Hematopoietic multipotent progenitor cell (in vitro differentiated cells): ENCODE measurements at places on chromosomes 1 and 21. TPM values are rescaled to one million over a fixed set of nuclear protein-coding genes. Genes with fewer than 3 reads are reported as not detected.
A peak's percentile ranks its signal among the peaks of the same experiment; 100 is the strongest.

DNA sequence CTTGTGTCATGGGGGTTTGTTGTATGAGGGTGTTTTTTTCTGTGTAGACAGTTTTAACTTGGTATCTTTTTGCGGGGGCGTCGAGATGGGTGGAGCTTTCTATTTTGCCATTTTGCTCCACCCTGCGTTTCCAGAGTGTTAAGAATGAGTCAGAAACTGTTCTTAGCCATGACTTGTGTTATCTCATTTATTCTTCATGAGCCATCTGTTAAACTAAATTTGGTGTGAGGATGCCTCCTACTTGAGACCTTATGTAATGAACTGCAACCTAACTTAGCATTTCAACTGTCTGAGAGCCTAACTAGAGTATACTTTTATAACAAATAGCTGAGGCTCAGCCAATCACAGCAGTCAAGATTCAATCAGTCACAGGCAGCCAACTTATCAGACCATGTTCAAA, 1873.5 kb downstream of the NCAM2 start:
- no peak for DNase-seq

DNA sequence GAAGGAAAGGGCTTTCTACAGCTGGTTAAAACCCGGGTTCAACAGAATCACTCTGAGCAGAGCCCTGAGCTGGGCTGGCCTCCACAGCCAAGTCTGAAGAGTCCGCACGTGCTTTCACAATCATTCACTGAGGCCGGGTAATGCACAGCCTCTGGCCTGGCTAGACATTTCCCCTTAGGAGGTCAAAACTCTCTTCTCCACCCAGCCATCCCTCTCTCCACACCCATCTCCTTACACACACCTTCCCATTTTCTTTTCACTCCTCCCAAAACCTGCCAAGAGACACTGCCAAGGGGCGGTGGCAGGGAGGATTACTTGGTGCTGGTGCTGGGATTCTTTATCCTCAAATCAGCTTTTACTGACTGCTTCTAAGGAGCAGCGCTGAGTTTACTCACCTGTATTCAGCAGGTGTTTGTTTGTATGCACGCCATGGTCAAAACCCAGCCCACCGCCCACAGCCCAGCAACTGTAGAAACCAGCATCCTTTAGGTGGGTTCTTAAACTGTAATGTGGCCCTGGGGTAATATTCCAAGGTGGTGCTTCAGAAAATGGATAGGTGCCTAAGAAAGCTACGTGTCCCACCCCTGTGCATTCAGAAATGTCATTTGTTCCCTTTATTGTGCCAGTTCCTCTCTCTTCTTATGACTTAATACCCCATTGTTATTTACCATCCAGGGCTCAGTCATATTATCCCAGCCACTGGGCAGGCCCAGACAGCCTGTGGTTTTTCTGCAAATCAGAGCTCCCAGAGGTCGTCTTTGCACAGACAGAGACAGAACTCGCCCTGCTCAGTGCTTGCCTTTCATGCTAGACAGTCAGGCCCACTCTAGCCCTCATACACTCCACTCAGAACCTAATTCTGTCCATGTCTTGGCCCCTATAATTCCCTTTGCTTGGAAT, 80.2 kb downstream of the ADSS2 start:
- DNase-seq = no peak

DNA sequence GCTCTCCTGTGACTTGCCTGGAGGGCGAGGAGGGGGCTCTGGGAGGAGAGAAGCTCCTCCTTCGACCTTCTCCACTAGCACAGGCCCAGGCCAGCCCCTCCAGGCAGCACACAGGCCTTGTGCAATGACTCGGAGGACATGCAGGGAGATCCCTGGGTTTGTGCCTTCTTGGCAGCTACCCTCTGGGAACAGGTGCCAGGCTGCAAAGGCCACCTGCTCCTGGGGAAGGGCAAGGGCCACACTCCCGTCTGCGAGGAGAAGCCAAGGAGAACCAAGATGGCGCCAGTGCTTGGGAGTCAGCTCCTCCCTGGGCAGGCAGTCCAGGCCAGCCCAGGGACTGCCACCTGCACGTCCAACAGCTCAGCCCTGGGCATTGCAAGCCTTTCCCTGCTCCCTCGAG, 15.3 kb downstream of the CASZ1 start:
- DNase-seq = no peak

DNA sequence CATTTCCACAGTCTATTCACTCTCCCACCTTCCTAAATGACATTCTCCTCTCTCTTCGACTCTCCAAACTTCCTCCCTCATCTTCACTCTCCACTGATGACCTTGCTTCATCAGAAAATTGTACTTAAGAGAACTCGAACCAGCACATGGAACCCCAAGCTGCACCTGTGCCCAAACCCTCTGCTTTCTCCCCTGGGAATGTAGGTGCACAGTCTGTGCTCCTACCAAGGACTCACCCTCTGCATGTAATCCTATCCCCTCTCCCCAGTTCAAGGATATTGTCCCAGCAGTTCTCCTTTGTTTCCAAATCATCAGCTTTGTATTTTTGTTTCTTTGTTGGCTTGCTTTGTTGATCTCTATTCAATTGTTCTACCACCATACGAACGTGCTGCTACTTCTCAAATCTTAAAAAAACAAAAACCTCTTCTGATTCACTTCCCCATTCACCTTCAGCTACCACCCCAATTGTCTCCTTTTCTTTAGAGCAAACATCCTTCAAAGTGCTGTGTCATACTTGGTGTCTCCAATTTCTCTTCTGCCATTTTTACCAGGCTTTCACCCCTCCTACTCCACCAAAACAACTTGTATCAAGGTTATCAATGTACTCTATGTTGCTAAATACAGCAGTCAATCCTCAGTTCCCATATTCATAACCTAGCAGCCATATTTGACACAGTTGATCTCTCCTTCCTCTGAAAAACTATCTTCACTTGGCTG, 26.8 kb downstream of the RAB3B start:
- no peak for DNase-seq

GRCh38 chr1:75487399-75487798, 123.5 kb downstream of the SLC44A5 start:
- DNase-seq = no peak

Gene CNN3
- total RNA-seq = 6.2 TPM

DNA sequence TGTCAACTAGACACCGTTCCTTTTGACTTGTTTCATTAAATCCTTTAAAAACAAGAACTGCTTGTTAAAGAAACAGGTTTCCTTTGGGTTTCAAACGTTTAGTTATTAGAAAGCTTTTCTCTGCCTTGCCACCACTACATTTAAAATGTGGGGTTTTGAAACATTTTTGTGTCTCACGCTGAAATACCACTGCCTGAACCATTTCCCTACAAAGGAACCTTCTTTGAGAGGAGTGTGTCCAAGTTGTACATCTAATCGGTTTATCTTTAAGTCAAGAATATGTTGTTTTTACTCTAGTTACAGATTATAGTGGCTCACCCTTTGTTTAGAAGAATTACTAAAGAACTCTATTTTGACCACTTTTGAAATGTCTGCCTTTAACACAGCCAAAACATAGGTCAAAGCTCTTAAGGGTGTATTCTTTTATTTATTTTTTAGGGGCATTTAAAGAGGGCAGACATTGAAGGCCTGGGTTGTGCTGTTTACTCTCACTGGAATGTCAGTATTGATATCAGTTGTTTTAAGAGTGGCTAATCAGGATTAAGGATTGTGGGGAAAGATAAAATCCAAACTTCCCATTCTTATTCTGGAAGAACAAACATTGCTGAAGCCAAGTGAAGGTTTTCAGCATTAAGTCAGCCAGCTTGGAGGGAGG, 143.4 kb downstream of the GALNT2 start:
- DNase-seq = no peak

- DNase-seq = no peak
Measured at GRCh38 chr21:40176724-40177123, 309.5 kb downstream of the PCP4 start.

Gene KRTAP19-3
- not detected for total RNA-seq

GRCh38 chr1:94549706-94550105, 8.1 kb upstream of the F3 start:
- DNase-seq = no peak

Gene GBP5
- total RNA-seq = 26.4 TPM

- peak; percentile 73 for DNase-seq
Measured at GRCh38 chr1:110630839-110631663, 24.9 kb upstream of the KCNA2 start.

Gene GPR37L1
- under 0.01 TPM for total RNA-seq

Gene TMEM82
- not detected for total RNA-seq

DNA sequence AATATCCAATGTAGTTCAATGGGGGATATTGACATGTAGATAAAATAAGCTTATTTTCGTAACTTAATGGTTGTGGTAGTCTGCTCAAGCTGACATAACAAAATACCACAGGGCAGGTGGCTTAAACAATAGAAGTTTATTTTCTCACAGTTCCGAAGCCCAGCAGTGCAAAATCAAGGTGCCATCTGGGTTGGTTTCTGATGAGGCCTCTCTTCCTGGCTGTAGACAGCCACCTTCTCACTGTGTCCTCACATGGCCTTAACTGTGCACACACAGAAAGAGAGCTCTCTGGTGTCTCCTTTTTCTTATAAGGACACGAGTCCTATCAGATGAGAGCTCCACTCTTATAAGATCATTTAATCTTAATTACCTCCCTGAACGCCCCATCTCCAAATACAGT, 64.8 kb upstream of the IPO9 start:
- DNase-seq = no peak

Gene CD1B
- total RNA-seq = not detected

GRCh38 chr1:160496334-160496733, 26.7 kb downstream of the SLAMF6 start:
- no peak for DNase-seq

Gene LRRC71
- not detected for total RNA-seq

- DNase-seq = no peak
Measured at GRCh38 chr1:22953057-22953739, 19.5 kb downstream of the LACTBL1 start.

GRCh38 chr1:209850342-209850979, 22.7 kb downstream of the UTP25 start:
- DNase-seq = peak; percentile 50

DNA sequence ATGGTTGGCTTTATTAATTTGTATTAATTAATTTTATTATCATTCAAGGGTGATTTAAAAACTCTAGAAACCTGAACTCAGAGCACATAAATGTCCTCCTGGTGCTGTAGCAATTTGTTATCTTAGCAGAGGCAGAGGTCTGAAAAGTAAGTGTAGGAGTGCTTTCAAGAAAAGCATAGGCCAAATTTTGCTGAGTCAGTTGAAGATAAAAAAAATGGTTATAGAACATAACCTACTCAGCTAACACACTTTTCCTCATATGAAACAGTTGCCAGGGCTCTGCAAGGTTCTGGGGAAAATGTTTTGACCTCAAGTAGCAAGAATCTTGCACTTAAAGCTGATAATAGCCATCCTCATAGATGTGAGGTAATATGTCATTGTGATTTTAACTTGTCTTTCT, 53.5 kb upstream of the CHODL start:
- no peak for DNase-seq

Gene IQGAP3
- total RNA-seq = 1.9 TPM

Gene MARK1
- not detected for total RNA-seq

Gene RGS7
- not detected for total RNA-seq

Gene TEDDM1
- total RNA-seq = not detected

- no peak for DNase-seq
Measured at GRCh38 chr1:74517599-74518051, 5.2 kb upstream of the LRRC53 start.

DNA sequence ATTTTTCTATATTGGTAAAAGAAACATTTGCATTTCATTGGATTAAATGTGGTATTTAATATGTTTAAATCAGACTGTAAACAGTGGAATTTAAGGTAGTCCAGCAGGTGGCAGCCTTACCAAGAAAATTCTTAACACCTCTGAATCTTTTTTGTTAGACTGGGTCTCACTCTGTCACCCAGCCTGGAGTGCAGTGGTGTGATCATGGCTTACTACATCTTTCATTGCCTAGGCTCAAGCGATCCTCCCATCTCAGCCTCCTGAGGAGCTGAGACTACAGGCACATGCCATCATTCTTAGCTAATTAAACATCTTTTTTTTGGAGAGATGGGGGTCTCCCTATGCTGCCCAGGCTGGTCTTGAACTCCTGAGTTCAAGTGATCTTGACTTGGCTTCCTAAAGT, 98.8 kb downstream of the RABGAP1L start:
- DNase-seq = peak; percentile 33

- DNase-seq = peak; percentile 57
Measured at GRCh38 chr1:11731691-11732283, 4.1 kb upstream of the AGTRAP start.

- peak; percentile 16 for DNase-seq
Measured at GRCh38 chr21:38691631-38692030, 114.1 kb upstream of the ETS2 start.

DNA sequence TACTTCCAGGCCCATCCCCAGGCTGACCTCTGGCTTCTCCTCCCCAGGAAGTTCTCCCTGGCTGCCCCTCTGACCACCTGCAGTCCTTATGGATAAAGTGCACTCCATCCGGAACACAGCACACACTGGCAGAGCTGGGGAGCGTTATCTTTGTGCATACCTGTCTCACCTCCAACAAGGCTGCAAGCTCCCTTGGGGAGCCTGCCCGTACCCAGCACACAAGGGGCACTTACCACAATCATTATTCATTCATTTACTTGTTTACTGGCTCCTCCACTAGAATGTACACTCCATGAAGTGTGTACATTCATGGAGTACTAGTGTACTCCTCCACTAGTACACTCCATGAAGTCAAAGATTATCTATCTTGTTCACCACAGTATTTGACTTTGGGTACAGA, 30.3 kb downstream of the GLIS1 start:
- no peak for DNase-seq

DNA sequence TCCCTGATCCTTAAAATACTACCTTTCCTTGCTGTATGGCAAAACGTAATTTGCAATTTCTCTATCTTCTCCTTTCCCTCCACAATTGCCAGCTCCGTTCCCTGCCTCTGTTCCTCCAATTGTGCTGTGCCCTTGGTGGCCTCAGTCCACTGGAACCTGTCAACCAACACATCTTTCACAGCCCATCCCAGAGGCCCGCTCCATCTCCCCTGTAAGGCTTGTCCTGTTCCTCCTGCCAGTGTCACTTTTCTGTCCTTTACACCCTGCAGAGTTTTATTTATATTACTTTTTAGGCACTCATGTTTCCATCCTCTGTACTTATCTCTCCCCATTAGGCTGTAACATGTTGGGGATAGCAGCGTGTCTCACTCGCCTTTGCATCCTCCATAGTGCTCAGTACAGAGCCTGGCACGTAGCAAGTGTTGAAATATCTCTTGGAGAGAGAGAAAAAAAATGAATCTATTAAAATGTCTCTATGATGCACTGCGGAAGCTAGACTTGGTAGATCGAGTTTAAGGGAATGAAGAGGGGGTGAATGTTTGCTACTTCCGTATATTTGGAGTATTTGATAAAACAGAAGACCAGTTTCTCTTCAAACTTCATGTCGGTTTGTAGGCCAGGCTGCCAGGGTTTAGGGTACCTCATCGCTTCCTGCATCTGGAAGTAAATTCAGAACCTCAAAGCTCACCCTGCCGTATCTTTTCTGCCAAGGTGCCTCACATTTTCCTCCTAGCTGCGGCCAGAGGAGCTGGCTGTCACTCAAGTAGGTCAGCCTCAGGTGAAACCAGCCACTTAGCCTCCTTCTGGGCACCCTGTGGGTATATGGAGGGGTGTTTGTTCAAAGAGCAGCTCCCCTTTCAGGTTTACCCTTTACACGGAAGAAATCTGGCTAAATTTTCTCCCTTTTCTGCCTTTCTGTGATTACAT, 303.8 kb downstream of the TM2D1 start:
- DNase-seq = no peak
